Sciatic nerve (tissue), 2 donors: ENCODE measurements at places on chromosomes 1 and 21. TPM values are rescaled to one million over a fixed set of nuclear protein-coding genes. Genes with fewer than 3 reads are reported as not detected.

GRCh38 chr1:225446595-225446960 is 18.7 kb upstream of the LBR start:
- DNase-seq = no peak

DNA sequence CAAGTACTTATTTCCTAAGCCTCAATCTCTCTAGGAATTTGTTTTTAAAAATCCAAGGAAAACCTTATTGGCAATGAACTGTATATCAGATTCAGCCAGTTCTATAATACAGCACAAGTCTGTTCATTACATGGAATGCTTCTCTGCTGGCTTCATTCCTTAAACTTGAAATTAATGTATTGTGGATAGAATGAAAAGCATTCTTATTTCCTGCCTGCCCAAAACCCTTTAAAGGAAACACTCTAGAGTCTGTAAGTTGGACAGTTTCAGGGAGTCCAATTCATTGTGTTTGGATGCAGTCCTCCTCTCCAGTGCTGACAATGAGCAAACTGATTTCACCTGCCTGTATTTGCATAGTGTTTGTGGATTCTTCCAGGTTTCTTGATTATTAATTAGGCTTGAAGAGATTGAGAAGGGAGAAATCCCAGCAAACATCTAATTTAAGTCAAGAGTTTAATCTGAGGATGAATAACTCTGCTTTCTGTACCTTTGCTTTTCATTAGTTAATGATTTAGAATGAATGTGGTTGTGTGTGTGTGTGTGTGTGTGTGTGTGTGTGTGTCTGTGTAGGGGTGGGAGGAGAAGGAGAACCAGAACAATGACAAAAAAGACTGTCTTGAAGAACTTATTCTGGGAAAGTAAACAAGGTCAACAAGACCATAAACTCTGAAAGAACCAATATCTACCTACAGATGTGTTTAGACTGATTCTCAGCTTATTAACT is 61.2 kb downstream of the CACHD1 start:
- no peak for DNase-seq

- no peak for DNase-seq
These were observed 120.6 kb downstream of the NAV1 start for GRCh38 chr1:201659572-201659971.

GRCh38 chr1:217140041-217140901 is 417.0 kb upstream of the ESRRG start:
- no peak for DNase-seq

- DNase-seq = peak; percentile 66
These were observed at the start of gene PTGER3 for GRCh38 chr1:71047635-71048607. Gene PTGER3 (minus strand): TSS chr1:71047816. CDS start chr1:71047577, 239 bp downstream.

DNA sequence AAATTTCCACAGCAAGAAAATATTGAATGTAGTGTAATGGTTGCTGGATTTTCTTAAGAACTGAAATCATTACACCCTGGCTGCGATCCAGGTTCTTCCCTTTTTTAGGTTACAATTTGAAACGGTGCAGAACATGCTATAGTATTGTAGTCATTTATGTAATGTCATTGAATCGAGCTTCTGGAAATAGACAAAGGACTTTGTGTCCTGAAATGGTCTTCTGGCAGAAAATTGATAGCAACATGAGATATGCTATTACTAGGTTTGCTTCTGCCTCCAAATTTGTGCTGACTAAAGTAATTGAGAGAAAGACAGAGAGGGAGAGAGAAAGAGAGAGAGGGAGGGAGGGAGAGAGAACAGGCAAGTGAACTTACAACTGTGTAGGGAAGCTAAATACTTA is 146.2 kb upstream of the NFIA start:
- no peak for DNase-seq

DNA sequence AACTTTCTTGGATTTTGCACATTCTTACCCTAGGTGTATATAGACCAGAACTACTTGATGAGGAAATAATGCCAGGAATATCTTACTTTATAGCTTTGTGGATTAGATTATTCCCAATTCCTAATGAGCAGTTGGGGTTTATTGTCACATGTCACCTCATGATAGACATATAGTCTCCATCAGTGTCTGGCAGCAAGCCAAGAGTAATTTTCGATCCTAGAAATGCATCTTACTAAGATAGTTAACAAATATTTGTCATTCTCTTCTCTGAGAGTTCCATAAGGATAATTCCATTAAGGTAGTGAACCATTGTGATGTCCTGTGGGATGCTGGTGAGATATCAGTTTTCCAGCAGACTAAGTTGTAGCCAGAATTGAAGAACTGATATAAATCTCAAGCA is 1282.9 kb upstream of the B3GALT2 start:
- no peak for DNase-seq

GRCh38 chr1:184910691-184911091 is 63.6 kb downstream of the NIBAN1 start:
- DNase-seq = peak; percentile 73

DNA sequence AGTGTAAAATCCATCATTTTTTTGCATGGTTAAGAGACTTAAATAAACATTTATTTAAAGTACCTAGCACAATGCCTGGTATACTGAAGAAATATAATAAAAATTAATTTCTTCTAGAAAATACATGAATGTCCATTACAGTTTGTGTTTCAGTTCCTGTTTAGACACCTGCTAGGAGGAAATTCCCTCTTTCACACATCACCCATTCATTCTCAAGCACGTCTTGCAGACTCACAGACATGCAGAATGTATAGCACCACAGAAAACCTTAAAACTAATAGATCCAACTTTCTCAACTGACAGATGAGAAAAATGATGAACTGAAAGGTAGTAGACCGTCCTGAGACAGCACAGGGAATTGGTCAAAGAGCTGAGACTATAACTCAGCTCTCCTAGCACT is 172.2 kb upstream of the C8B start:
- DNase-seq = no peak

DNA sequence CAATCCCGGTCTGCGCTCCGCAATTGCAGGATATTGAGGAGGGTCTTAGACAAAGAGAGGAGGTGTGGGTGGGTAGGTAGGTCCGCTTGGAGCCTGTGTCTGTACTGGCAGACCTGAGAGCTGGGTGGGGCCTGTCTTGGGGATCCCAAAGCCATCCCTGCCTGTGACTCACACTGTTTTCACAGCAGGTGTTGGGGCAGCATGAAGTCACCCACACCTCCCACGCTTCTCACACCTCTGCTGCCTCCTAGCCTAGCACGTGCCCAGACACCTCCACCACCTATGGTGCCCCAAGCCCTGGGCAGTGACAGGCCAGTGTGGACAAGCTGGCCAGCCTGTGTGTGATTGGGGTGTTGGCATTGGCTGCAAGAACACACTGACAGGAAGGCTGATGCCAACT is 65.7 kb upstream of the ECE1 start:
- DNase-seq = no peak

DNA sequence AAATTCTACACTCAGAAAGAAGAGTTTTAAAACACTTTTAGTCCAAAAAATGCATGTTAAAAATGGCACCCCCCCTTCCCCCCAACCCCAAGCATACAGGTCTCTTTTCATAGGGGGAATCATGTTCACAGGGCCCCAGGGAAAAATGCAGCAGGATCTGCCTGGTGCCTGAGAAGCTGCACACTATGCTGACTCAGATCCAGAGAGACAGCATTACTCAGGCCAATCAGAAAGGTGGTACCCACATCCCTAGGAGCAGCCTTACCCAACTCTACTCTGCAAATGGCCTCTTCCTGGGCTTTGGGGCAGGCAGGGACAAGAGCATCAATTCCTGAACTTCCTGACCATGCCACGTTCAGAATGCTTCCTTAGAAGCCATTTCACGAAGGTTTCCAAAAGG is 119.0 kb downstream of the HIVEP3 start:
- no peak for DNase-seq

- DNase-seq = no peak
These were observed 6.2 kb downstream of the ZRANB2 start for GRCh38 chr1:71074681-71075080.

DNA sequence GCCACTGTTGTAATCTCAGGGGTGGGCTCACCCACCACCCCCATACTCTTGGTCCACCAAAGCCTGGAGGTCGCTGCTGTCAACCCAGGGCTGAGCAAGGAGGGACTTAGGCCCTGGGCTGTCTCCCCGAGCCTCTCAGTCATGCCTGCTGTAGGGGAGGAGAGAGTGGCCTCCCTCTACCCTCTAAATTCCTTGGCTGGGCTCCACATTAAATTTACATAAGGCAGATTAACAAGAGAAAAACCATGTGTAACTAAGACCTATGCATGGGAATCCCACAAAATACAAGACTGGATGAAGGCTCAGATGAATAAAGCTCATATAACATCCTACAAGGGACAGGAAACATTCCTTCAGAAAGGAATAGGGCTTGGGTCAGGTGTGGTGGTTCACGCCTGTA is 1.8 kb upstream of the PIK3CD start:
- DNase-seq = no peak

DNA sequence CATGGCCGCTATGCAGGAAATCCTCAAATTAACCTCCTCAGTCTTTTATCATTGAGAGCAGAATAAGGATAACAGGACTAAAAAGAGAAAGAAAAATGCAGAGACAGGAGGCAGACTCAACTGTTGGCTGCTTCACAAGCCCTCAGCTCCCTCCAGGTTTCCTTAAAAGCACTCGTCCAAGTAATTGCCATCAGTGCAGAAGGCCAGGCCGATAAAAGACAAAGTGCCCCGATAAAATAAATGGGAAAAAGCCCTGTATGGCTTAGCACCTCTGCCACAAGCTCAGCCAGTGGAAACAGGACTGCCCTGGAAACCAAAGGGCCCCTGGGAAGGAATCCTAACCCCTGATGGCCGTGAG is 8.1 kb downstream of the S100A6 start:
- DNase-seq = peak; percentile 8

- no peak for DNase-seq
These were observed 22.5 kb upstream of the MORC3 start for GRCh38 chr21:36297406-36297937.

GRCh38 chr1:177884479-177885021 is 85.3 kb downstream of the SEC16B start:
- no peak for DNase-seq

GRCh38 chr1:31248276-31248675 is 8.6 kb upstream of the NKAIN1 start:
- DNase-seq = no peak

- peak; percentile 76 for DNase-seq
These were observed 235.0 kb upstream of the FGGY start for GRCh38 chr1:59061876-59062275.

- DNase-seq = no peak
These were observed 165.1 kb downstream of the TGFB2 start for GRCh38 chr1:218510153-218510772.

Gene SPATA6
- total RNA-seq = 70.3 TPM

Gene PRDM16
- 31.3 TPM for total RNA-seq

Gene SRGAP2B
- 89.4 TPM for total RNA-seq

Gene MAST2
- 55.0 TPM for total RNA-seq

Gene ADAMTSL4
- total RNA-seq = 70.2 TPM

Gene PLCH2
- total RNA-seq = 1.1 TPM

Gene S100A7
- 0.85 TPM for total RNA-seq

Gene NR5A2
- total RNA-seq = 6.9 TPM

Gene NCMAP
- 226 TPM for total RNA-seq

Gene OPTC
- not detected for total RNA-seq
